Substantia nigra (tissue), 51 donors: ENCODE measurements at places on chromosomes 5 and 9.

DNA sequence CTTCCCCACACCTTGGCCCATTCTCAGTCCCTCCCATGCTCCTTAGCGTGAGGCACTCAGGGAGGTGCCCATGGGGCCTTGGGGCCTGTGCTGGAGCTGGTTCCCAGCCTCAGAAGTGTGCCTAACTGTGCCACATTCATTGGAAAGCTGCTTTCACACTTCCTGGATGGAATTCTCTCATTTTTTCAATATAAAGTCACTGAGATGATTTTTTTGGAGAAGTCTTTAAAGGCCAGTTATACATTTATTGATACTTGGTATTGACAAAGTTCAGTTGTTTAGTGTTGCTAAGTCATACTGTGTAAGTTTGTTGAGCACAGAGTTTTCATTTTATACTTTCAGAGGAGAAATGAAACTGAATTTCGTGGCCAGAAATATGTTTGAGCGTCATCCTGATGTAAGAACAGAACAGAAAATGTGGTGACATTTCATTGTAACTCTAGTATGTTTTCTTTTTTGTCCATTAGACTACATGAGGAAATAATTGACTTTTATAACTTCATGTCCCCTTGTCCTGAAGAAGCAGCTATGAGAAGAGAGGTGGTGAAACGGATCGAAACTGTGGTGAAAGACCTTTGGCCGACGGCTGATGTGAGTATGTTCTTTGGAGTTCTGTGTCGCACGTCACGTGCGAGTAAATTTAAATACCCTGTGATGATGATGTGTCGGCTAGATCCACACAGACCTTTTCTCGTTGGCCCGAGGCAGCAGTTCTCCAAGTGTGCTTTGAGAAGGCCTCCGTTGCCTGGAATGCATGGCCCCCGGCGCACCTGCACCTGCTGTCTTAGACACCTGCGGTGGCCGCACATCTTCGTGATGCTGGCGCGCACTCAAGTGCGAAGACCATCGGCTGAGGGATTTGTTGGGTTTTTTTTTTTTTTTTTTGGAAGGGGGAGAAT, 24.1 kb downstream of the TENT4A start:
- DNase-seq = no peak

- DNase-seq = no peak
Measured at GRCh38 chr5:37490931-37491330, 111.8 kb downstream of the WDR70 start.

- DNase-seq = no peak
Measured at GRCh38 chr5:73393611-73394489, 54.7 kb downstream of the FOXD1 start.

DNA sequence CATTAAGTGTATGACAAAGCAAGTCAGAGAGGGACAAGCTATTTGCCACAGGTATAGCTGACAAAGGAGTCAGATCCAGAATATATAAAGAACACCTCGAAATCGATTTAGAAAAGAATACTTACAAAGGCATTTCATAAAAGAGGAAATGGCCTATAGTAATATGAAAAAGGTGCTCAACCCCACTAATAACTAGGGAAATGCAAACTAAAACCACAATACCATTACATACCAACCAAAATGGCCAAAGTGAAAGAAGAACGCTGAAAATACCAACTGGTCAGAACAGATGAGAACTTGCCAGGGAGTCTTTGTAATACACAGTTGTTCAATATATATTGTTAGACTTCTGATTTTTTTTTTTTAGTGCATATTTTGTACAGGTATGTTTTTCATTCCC, 152.9 kb downstream of the CDC42SE2 start:
- DNase-seq = no peak
